Left cardiac atrium (tissue), 4 donors: ENCODE measurements at places on chromosomes 13 and 19.
A peak's percentile ranks its signal among the peaks of the same experiment; 100 is the strongest.

DNA sequence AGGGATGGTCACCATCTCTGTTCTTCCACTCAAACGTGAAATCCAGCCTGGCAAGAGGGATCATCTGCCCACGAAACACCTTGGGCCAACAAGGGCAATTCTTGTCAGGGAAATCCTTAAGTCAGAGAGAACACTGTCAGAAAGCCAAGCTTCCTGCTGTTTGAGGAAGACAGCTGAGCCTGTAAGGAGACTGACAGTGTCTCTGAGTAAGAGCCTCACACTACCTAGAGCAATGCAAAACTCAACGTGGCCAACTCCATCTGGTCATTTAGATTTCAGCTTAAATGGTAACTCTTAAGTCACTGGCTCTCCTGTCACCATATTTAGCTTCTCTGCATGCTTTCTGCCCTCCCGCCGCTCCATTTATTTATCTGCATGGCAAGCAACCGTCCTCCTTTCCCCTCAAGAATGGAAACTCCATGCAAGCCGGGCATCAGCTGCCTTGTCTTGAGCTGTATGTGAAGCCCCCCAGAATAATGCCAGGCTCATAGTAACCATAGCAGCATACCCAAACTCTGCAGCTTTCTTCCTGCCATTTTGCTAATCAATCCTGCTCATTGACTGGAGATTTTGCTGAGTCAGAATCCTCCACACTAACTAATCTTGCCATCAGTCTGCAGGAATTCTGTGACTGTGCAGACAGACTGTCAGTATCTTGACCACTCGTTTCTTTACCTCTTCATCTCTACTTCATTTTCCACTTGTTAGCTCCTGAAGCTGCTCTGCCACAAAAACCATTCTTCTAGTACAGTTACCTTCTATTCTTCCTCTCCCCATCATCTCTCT is 159.8 kb downstream of the IRS2 start:
- DNase-seq, result no peak

- no peak for DNase-seq
Measured at GRCh38 chr13:113596321-113597200, 12.0 kb downstream of the TFDP1 start.

DNA sequence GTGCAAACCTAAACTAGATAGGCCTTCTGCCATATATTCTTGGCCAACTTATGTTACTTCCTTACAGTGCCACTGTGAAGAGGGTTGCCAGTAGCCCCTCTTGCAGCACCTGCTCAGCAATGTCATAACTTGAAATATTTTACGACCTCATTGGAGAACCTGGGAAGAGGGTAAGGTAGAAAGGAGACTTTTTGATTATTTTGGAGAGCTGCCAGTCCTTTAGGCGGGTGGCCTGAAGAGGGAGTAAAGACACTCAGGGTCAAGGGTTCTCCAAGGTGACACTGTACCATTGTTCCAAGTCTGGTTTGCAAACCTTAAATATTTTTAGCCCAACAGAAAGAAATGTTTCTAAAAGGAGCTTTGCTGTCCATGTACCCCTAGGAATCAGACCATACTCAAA is 118.3 kb downstream of the FLT1 start:
- DNase-seq, result no peak

GRCh38 chr13:32314271-32315237 is 609 bp downstream of the ZAR1L start:
- peak; percentile 46 for DNase-seq

DNA sequence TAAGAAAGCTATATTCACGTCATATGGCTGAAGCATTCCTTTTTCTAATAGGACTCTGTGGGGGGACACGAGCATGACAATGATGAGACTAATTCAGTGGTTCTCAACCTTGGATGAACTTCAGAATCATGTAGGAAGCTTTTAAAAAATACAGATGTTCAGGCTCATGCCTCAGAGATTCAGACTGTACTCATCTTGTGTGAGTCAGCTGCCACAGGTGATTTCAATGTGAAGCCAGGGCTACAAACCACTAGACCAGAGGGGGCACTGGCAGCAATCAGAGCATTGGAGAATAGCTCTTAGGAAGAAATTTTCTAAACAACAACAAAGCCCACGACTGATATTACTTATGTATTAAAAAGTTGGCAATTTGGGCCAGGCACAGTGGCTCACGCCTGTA is 91.7 kb downstream of the SERP2 start:
- no peak for DNase-seq

DNA sequence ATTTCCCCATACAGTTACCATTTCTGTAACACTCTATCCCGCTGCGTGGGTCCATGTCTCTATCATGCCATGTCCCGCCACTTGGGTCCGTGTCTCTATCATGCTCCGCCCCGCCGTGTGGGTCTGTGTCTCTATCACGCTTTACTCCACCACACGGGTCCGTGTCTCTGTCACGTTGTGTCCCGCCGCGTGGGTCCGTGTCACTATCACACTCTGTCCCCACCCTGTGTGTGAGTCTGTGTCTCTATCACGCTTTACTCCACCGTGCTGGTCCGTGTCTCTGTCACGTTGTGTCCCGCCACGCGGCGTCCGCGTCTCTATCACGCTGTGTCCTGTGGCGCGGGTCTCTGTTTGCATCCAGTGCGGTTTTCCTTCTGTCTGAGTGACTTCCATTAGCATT is 11.6 kb downstream of the ADPRHL1 start:
- no peak for DNase-seq

- DNase-seq, result peak; percentile 90
Measured at GRCh38 chr13:113951246-113951999, 22.5 kb downstream of the C13orf46 start.

- DNase-seq, result peak; percentile 86
Measured at GRCh38 chr19:9406798-9407352, 28.5 kb downstream of the ZNF266 start.

DNA sequence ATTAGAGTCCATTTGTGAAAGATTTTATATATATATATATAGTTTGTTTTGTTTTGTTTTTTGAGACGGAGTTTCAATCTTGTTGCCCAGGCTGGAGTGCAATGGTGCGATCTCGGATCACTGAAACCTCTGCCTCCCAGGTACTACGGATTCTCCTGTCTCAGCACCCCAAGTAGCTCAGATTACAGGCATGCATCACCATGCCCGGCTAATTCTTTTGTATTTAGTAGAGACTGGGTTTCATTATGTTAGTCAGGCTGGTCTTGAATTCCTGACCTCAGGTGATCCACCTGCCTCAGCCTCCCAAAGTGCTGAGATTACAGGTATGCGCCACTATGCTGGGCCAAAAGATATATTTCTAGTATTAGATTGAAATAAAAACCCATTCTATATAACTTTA is 4.0 kb upstream of the ZNF701 start:
- no peak for DNase-seq

DNA sequence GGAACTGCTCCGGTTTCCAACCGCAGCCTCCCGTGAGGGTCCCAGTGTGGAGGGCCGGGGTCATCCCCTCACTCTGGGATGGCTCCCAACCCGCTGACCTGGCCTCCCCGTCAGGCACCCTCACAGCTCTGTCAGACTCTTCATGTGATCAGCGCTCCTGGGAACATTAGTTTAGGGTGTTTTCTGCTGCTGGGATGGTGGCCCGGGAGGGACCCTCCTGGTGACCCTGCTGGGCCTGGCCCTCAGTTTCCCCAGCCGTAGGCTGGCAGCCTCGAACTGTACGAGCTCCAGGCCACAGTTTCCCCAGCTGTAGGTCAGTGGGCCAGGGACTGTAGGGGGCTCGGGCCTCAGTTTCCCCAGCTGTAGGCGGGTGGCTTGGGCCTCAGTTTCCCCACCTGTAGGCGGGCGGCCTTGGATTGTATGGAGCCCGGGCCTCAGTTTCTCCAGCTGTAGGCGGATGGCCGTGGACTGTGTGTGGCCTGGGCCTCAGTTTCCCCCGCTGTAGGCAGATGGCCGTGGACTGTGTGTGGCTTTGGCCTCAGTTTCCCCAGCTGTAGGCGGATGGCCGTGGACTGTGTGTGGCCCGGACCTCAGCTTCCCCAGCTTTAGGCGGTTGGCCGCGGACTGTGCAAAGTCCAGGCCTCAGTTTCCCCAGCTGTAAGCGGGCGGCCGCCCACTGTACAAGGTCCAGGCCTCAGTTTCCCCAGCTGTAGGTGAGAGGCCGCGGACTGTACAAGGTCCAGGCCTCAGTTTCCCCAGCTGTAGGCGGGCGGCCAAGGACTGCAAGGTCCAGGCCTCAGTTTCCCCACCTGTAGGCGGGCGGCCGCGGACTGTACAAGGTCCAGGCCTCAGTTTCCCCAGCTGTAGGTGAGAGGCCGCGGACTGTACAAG is 1.3 kb upstream of the PTBP1 start:
- DNase-seq, result no peak

DNA sequence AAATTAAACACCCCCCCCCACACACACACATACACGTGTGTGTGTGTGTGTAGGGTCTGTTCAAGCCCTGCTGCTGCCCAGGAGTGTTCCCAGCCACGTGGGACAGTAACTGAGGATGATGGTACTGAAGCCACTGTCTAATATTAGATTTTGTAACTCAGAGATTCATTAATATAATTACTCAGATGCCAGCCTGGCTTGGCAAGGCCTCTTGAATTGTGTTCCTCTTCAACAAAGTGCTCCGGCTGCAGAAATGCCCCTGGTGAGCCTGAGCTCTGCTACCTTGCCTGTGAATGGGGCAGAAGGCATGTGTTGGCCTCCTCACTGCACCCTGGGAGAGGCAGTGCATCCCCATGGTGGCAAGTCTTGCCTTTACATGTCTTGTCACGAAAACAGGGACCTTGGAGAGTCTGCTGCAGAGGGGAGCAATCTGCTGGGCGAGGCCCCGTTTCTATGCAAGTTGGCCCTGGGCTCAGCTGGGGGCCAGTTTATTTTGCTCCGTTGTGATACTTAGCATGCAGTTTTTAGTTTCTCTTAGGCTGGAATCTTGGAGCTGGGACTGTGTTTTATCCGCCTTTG is 44.0 kb downstream of the NFIX start:
- no peak for DNase-seq

- DNase-seq, result no peak
Measured at GRCh38 chr13:101265934-101266333, 150.4 kb downstream of the NALCN start.

- no peak for DNase-seq
Measured at GRCh38 chr19:17137417-17137816, 61.8 kb downstream of the MYO9B start.

- DNase-seq, result no peak
Measured at GRCh38 chr13:73767747-73768315, 366.4 kb downstream of the KLF12 start.

DNA sequence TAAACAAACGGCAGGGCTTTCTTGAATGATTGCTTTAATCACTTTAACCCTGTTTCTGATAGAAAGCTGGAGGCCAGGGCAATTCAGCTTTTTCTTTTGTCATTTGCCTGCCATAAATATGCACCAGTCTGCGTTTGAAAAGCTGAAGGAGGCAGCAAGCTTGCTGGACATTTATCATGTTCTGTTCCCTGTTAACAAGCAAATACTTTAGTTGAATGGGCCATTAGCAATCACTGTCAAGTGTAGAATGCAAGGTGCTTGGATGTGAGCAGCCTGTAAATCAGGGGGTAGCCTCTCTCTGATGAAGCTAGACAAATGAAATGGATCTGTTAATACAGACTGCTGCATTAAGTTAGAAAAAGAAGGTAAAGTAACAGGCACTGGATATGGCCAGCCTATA is 7.6 kb downstream of the EFNB2 start:
- DNase-seq, result no peak

DNA sequence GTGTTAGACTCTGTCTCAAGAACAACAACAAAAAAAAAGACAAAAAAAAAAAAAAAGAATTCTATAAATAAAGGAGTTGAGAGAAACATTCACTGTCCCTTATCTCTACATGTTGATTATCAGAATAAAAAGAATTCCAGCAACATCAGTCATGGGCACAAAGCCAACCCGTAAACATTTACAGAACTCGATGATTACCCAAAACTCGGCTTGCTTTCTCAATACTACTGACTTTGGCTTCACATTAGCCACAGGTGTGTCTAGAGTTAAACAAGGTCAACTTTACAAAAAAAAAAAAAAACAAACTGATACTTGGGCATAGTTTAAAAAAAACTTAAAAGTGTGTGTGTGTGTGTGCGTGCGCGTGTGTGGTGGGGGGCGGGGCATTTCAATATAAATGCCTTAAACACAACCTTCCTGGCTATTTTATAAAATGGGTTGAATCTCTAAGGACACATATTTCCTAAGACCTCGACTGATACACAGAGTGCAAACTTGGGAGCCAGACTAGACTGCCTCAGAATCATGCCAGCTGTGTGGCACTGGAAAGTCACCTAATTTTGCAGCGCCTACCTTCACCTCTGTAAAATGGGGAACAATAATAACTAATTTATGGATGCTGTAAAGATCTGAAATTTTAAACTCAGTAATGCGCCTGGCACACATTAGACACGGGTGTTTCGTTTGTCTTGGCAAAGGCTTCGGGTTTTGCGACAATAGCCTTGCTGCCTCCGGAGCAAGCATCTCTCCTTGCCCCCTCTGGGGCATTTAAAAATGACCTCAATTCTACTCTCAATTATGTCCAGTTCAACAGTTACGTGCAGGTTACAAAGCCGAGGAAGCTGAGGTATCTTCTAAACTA is 922 bp downstream of the EBPL start:
- no peak for DNase-seq

DNA sequence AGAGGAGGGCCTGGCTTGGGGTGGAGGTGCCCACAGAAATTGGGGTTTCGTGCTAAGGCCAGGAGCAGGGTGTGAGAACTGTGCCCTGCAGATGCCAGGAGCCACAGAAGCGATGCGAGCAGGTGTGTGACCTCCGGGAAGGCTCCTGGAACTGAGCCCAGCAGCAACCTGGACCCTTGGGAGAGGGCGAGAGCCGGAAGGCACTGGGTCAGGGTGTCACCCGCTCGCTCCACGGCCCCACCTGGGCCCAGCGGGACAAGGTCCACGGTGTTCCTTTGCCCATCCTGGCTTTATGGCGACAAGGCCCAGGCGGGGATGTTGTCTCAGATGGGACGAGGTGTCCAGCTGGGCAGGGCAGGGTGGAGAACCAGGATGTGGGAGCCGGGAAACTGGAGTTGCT is 4.2 kb downstream of the MISP start:
- no peak for DNase-seq

DNA sequence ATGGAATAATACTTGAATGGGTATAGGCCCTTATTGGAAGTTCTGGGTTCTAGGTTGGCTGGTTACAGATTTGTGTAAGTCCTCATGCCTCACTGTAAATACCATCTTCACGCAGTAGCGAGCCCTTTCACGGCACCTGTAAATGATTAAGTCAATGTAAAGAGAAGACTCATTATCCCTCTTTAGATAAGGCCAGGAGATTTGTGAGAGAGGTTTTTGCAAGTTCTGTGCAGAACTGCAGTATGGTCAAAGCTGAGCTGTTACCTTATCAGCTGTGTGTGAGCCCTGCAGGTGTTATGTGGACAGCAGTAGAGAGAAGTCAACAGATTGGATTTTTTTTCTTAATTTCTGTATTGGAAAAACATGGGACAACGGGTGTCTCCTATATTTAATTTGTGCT is 141.6 kb downstream of the SHISA2 start:
- no peak for DNase-seq
